ENCODE measurements at places on chromosomes 11 and 22.
A peak's percentile ranks its signal among the peaks of the same experiment; 100 is the strongest.

- DNase-seq: no peak
Measured at GRCh38 chr11:123700772-123701171, 40.7 kb downstream of the ZNF202 start.

- DNase-seq: peak; percentile 33
Measured at GRCh38 chr11:64853709-64854108, 9.3 kb upstream of the CDC42BPG start.

DNA sequence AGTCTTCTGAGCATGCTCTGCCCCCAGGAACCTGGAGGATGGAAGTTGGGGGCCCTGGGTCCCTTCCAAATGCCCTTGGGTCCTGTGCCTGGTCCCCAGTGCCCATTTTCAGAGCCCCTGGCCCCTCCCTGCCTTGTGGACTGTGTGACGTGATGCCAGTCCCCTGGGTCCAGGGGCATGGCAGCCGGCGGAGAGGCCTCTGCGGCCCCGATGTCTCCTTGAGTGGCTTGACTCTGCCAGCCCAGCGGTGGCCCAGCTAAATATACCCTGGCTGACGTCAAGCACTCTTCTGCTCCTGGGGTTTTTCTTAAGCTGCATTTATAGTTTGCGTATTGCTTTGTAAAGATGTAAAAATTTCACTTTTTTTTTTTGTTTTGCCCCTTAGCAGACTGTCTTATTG is 35.2 kb upstream of the PARVG start:
- DNase-seq: no peak

GRCh38 chr11:13137844-13138301 is 128.8 kb downstream of the RASSF10 start:
- no peak for DNase-seq

GRCh38 chr22:32063701-32064100 is 20.6 kb downstream of the SLC5A1 start:
- no peak for DNase-seq

- DNase-seq: no peak
Measured at GRCh38 chr11:44833877-44834452, 107.2 kb downstream of the TSPAN18 start.

DNA sequence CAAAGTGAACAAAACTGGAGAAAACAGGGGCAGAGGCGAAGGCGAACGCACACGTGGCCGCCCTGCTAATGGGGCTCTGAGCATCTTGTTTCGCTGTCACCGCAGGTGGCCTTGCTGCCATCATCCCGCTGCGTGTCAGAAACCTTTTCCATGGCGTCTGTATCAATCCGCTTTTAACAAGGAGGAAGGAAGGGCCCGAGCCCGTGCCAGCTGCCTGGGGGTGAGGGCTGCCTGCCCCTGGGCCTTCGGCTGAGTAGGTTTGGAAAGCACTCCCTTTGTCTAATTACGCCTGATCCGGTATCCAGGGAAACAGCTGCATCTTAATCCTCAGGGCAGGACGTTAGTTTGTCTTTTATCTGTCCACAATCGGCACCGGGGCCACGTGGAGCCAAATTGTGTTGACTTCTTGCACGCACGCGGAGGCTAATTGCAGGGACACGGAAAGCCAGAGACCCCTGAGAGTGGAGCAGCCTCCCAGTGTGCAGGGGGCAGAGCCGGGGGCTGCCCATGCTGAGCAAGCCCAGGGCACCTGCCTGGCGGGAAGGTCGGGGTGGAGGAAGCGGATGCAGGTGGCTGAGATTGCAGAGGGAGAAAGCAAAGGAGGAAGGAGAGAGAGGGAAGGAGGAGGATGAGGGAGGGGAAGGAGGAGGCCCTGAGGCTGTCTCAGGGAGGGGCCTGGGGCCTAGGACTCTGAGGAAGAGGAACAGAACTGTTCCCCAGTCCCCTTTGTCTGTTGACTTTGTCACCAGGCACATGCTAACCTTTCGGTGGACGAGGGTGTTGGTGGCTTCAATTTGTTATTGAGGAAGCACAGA is 19.2 kb upstream of the TH start:
- no peak for DNase-seq
